NCI-H446 (cell line): ENCODE measurements at places on chromosomes 12 and 14.
A peak's percentile ranks its signal among the peaks of the same experiment; 100 is the strongest.

- DNase-seq: no peak
Measured at GRCh38 chr12:74889563-74890236, 319.9 kb downstream of the KCNC2 start.

- no peak for DNase-seq
Measured at GRCh38 chr14:55803873-55804553, 224.0 kb downstream of the KTN1 start.

GRCh38 chr12:6204533-6205143, 4.4 kb downstream of the CD9 start:
- DNase-seq: no peak

DNA sequence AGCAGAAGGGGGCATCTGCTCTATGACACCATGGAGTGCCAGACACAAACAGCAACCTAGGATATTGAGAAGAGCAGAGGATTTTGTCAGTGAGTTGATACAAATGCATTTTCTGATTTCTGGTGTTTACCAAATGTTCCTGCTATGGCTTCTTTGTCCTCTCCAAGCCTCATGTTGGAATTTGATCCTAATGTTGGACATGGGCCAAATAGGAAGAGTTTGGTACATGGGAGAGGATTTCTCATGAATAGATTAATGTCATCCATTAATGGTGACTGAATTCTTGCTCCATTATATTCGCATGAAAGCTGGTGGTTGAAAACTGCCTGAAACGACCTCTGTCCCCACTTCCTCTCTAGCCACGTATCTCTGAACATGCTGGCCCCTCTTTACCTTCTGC, 1002.2 kb upstream of the FLRT2 start:
- no peak for DNase-seq

GRCh38 chr14:74610199-74610865, 1.7 kb downstream of the LTBP2 start:
- DNase-seq: no peak

DNA sequence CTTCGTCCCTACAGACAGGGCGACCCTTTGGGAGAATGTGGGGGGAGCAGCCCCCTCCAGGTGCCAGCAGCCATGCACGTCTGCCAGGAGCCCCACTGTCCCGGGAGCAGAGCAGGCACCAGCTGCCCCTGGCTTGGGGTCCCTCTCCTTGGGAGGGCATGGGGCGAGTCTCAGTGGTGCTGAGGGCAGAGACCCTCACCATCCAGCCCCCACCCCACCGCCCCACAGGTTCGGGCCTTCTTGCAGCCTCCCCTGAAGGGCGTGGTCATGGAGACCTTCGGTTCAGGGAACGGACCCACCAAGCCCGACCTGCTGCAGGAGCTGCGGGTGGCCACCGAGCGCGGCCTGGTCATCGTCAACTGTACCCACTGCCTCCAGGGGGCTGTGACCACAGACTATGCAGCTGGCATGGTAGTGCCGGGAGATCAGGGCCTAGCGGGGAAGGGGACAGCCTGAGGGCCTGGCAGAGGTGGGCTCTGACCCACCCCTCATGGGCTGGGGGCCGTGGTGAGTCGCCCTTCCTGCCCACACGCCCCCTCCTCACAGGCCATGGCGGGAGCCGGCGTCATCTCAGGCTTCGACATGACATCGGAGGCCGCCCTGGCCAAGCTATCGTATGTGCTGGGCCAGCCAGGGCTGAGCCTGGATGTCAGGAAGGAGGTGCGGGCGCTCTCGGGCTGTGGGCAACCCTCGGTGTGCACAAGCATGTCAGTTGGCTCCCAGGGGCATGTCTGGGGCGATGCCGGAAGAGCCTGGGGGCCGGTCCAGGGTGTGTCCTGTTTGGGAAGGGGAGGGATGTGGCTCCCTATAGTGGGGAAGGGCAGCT, 18.8 kb downstream of the ASPG start:
- no peak for DNase-seq

GRCh38 chr12:75389061-75389460, 1.8 kb upstream of the GLIPR1L2 start:
- DNase-seq: no peak

- no peak for DNase-seq
Measured at GRCh38 chr12:129871991-129872972, 31.5 kb downstream of the TMEM132D start.

GRCh38 chr12:74539261-74539660, 1.6 kb downstream of the ATXN7L3B start:
- no peak for DNase-seq

DNA sequence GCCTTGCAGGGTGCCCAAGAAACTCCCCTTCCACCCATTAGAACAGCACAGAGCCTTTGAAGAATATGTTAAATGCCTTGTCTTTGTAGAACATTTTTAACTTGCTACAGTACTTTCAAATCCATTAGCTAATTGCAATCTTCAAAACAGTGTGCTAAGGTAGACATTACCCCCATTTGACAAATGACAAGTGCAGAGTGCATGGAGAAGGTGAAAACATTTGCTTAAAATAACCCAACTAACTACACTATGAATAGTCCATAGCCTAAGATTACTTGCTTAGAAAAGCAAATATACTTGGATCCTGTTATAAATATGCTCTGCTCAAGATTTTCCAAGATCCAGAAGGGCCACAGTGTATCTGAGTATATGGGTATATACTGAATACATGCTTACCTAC, 87.0 kb upstream of the G2E3 start:
- DNase-seq: no peak

GRCh38 chr14:72634691-72635616, 258.9 kb downstream of the DPF3 start:
- no peak for DNase-seq

DNA sequence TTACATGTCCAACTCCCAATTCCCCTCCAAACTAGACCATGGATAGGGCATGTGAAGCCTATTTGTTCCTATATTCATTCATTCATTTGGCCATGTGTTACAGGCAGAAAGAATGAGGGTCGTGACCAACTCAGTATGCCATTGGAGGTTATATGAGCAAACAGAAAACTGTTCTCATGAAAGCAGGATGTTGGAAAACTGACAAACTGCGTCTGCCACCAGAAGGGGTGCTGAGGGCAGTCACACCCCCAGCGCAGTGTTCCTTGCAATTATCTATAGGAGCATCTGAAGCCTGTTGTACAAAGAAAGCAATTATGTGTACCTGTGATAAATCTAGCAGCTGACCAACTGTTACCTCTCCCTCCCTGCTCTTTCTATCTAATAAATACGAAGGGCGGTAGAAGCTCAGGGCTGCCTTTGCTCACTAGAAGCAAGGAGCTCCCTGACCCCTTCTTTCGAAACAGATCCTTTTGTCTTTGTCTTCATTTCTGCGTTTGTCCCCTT, 21.1 kb downstream of the ENTPD5 start:
- DNase-seq: no peak

- DNase-seq: no peak
Measured at GRCh38 chr12:71661977-71662530, 1.6 kb downstream of the ZFC3H1 start.

DNA sequence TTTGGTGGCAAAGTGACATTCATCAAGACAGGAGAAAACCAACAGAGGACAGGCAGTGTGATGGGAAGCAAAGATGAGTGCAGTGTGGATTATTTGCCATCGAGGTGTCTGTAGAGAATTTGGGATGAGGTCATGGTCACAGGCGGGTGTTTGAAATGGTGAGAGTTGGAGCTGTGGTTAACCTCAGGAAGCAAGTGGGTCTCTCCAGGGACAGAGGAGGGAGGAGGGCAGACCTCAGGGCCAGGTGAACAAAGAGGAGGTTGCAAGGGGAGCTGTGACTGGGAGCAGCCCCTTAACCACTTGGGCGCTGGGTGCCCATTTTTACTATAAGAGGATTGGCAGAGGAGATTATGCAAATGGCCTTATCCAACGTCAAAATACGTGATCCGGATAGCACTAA, 7.0 kb downstream of the FZD10 start:
- DNase-seq: no peak

- DNase-seq: no peak
Measured at GRCh38 chr12:131603939-131604795, 106.7 kb upstream of the SFSWAP start.

DNA sequence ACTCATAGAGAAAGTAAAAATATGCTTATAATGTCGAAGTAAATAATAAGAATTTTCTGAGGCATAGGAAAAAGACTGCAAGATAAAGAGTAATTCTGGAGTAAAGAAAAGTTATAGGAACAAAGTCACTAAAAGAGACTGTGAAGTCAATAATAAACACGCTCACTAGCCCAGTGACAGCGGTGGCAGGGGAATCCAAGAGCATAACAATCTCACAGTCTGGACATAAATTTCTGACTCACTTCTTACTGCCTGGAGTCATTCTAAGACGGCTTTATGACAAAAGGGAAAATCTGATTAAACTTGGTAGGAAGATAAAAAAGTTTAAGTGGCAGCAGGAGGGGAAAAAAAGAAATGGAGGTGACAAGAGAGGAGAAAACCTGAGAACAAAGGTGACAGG, 56.4 kb upstream of the GRIP1 start:
- DNase-seq: no peak

DNA sequence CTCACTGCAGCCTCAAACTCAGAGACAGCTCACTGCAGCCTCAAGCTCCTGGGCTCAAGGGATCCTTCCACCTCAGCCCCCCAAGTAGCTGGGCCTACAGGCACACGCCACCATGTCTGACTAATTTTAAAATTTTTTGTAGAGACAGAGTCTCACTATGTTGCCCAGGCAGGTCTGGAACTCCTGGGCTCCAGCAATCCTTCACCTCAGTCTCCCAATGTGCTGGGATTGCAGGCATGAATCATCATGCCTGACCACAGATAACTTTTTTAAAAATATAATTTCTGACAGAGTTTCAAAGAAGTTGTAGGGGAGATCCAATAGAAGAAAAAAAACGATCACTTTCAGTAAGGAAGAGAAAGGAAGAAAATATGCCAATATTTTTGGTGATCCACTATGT, 189.7 kb upstream of the CDKN3 start:
- DNase-seq: no peak

DNA sequence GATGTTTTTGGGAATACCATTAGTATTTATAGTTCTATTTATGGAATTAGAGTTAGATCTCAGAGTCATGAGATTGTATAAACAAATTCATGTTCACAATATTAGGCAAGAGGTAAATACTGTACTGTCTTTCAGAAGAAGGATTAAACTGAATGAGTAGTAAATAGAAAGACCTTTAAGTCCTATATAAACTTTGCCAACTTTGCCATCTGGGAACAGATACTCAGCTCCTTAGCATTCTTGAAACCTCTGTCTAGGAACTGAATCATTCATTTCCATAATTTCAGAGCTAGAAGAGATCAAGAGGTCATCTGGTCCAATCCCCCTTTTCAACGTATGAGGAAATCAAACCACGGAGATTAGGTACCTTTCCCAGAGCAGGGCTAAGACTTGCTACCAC, 141.1 kb downstream of the CAND1 start:
- no peak for DNase-seq

GRCh38 chr14:95519699-95520098, 3.2 kb upstream of the SYNE3 start:
- DNase-seq: no peak

DNA sequence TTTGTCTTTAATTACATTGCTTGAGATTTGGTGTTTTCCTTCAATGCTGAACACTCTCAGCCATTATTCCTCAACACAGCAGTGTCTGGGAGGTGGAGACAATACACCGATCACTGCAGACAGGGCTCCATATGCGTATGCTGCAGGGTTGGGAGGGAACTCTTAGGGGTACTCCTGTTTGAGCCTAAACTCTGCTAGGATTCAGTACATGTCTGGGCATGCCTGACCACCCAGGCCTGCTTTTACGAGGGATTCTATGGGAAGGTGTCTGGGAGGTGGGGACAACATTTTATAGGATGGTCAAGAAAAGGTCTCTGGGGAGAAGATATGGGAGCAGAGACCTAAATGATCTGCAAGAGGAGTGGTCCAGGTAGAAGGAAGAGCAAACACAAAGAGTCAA, 34.3 kb downstream of the DHRS2 start:
- no peak for DNase-seq

- DNase-seq: no peak
Measured at GRCh38 chr14:22819151-22819988, 4.1 kb upstream of the SLC7A7 start.

GRCh38 chr14:32054536-32054935, 22.6 kb upstream of the ARHGAP5 start:
- no peak for DNase-seq

DNA sequence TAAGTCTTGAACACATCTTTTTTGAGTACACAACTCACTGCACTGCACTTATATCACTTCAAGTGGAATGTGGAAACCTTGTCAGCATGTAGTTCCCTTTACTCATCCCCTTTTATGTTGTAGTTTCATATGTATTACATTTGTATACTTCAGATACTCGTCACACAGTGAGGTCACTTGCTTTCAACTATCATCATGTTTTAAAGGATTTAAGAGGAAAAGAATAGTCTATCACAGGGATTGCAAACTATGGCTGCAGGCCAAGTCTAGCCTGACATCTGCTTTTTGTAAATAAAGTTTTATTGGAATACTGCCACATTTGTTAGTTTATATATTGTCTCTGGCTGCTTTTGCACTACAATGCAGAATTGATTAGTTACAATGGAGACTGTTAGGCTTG, 24.3 kb downstream of the CNOT2 start:
- peak; percentile 12 for DNase-seq

- DNase-seq: no peak
Measured at GRCh38 chr12:43762596-43762995, 3.8 kb downstream of the IRAK4 start.

DNA sequence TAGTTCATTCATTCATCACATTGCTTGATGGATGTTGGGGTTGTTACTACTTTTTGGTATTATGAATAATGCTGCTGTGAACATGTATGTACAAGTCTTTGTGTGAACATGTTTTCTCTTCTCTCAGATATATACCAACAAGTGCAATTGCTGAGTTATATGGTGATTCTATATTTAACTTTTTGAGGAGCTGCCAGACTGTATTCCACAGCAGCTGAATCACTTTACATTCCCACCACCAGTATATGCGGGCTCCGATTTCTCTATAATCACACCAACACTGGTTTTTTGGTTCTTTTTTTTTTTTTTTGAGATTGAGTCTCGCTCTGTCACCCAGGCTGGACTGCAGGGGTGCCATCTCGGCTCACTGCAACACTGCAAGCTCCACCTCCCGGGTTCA, 22.2 kb upstream of the PLEKHG6 start:
- DNase-seq: no peak

- DNase-seq: no peak
Measured at GRCh38 chr14:104935955-104936354, 11.3 kb downstream of the PLD4 start.

DNA sequence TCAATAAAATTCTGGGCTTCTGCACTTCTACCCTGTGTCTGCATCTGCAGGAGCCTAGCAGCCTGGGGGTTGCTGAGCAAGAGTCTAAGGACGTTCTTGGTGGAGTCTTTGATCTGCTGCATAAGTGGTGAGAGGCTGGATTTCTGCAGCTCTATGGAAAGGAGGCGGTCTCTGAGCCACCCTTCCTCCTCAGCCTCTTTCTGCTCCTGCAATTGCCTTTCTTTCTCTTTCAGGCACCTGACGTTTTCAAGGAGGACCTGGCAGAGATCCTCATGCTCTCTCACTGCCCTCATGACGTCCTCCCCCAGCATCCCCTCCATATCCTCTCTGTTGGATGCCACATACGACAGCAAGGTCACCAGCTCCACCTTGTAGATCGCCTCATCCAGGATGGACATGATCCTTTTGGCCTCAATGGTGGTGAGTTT, 13.6 kb upstream of the TPCN1 start:
- DNase-seq: no peak
